Amniotic stem cell (primary cell): ENCODE measurements at places on chromosomes 11 and 22.

DNA sequence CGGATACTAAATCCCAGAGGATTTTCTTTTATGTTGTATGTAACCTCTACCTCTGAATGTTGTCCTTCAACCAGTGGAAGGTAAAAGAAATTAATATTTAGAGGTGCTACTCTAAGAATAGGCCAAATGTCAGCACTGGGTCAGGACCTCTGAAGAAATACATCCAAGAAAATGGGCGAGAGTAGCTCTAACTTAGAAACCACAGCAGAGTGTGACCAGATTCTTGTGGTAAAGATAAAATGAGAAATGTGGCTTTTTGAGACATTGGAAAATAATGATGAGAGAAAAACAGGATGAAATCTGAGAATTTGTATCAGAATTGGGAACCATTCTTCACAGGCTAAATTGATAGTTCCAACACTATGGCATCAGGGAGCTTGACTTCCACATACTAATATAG is 63.5 kb downstream of the CSTPP1 start:
- DNase-seq: no peak

GRCh38 chr11:27420217-27420616 is 52.4 kb downstream of the LGR4 start:
- no peak for DNase-seq

DNA sequence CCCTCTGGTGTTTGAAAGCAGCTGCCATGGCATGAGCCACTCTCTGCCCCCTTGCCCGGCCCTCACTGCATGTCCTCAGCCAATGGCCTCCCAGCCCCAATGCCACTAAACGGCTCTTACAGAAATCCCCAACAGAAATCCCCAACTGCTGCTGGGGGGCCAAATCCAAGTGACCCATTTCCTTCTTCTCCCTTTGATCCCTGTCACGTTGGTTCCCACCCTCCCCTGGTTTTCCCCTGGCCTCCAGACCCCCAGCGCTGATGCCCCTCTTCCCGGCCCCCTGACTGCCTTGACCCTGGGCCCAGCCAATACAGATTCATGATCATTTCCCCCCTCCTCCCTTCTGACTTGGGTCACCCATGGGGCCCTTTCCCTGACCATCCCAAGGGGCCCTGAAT is 30.9 kb downstream of the IGLL1 start:
- no peak for DNase-seq

DNA sequence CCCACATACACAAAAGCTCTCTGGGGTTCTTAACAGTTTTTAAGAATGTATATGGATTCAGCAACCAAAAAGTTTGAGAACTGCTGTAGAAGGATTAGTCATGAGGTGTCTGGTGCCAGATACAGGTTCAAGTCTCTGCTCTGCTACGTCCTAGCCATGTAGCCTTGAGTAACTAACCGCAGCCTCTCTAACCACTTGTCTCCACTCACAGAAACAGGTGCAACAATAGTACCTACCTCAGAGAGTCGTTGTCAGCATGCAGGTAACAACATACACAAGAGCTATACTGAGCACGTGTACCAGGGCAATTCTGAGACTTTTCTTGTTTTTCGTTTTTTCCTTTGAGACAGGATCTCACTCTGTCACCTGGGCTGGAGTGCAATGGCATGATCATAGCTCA is 26.9 kb downstream of the CBX7 start:
- DNase-seq: no peak

- no peak for DNase-seq
Measured at GRCh38 chr11:101940901-101941520, 24.7 kb upstream of the ANGPTL5 start.

DNA sequence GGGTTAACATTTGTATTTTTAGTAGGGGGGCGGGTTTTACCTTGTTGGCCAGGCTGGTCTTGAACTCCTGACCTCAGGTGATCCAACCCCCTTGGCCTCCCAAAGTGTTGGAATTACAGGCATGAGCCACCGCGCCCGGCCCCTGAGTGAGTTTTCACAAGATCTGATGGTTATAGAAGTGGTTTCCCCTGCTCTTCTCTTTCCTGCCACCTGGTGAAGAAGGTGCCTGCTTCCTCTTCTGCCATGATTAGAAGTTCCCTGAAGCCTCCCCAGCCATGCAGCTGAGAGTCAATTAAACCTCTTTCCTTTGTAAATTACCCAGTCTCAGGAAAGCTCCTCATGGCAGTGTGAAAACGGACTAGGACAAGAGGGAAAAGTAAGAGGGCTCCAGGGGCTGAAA is 259.1 kb upstream of the PLET1 start:
- no peak for DNase-seq

- no peak for DNase-seq
Measured at GRCh38 chr11:129592191-129592590, 216.5 kb downstream of the BARX2 start.

- no peak for DNase-seq
Measured at GRCh38 chr11:113642090-113642489, 64.0 kb downstream of the TMPRSS5 start.

DNA sequence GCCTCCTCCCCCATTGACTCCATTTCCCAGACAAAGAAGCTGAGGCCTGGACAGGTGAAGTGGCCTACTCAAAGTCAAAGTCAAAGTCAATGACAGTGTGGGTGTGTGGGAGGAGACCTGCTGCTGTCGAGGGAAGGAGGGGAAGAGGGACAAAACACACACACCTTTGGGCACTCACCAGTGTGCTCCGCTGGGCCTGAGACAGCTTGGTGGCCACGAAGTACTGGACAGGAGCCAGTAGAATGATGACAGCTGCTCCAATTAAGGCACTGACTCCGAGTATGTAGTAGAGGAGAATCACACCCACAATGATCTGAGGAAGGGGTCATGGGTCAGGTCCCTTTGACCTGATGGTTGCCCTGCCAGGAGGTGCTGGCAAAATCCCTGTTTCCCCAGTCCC is 33.6 kb downstream of the ABCC8 start:
- DNase-seq: no peak

DNA sequence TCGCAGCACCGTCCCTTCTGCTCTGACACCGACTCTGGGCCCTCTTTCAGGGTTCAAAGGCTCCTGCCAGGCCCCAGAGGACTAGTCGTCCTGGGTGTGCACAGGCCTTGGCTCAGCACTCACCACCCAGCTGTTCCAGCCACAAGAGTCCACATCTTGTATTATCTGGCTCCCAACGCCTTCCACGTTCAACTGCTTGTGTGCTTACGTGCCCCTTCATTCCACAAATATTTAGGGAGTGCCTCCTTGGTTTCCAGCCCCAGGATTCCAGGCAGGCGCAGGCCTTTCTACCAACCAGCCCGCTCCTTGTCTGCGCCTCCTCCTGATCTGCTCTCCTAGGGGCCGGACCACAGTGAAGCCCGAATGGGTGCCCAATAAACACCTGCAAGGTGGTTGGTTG is 70.9 kb downstream of the SCUBE1 start:
- DNase-seq: no peak

GRCh38 chr22:49411236-49411635 is 416.4 kb downstream of the BRD1 start:
- no peak for DNase-seq

- DNase-seq: no peak
Measured at GRCh38 chr11:112761911-112762706, 199.1 kb upstream of the NCAM1 start.

DNA sequence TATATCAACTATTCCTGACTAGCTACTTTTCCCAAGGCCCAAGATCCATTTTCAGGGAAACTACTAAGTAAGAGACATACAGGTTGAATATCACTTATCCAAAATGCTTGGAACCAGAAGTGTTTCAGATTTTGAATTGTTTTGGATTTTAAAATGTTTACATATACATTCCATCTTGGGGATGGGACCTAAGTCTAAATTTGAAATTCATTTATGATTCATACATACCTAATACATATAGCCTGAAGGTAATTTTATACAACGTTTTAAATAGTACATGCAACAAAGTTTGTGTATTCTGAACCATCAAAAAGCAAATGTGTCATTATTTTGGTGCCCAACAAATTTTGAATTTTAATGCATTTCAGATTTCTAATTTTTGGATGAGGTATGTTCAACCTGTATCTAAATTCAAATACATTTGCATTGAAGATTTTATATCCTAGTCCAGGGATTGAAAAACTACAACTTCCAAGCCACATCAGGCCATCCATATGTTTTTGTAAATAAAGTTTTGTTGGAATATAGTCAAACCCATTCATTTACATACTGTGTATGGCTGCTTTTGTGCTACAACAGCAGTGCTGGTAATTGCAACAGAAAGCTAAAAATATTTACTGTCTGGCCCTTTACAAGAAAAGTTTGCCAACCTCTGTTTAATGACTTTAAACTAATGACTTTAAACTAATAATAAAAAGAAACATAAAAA is 73.3 kb downstream of the CWF19L2 start:
- no peak for DNase-seq

DNA sequence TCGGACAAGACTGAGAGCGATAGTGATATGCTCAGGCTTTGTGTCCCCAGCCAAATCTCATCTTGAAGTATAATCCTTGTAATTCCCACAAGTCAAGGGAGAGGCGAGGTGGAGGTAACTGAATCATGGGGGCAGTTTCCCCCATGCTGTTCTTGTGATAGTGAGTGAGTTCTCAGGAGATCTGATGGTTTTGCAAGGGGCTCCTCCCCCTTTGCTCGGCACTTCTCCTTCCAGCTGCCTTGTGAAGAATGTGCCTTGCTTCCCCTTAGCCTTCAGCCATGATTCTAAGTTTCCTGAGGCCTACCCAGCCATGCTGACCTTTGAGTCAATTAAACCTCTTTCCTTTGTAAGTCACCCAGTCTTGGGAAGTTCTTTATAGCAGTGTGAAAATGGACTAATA is 7.5 kb upstream of the FOLR2 start:
- DNase-seq: no peak

DNA sequence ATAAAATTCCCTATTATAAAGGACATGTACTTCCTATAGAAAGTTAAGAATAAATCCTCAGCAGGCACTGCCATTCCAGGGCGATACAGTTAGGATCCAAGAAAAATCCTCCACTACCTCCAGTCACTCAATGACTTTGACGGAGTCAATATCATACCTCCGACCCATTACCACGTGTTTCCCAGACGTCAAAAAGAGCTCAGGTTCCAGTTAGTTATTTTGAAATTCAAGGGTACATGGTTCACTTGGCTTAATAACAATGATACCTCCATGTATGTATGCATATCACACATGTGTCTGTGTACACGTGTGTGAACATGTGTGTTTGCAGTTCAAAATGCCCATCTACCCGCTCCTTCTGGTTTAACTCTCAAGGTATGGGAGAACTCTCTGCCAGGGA is 189.2 kb downstream of the SHANK2 start:
- DNase-seq: no peak

- DNase-seq: no peak
Measured at GRCh38 chr11:124725719-124726105, 14.0 kb upstream of the NRGN start.

DNA sequence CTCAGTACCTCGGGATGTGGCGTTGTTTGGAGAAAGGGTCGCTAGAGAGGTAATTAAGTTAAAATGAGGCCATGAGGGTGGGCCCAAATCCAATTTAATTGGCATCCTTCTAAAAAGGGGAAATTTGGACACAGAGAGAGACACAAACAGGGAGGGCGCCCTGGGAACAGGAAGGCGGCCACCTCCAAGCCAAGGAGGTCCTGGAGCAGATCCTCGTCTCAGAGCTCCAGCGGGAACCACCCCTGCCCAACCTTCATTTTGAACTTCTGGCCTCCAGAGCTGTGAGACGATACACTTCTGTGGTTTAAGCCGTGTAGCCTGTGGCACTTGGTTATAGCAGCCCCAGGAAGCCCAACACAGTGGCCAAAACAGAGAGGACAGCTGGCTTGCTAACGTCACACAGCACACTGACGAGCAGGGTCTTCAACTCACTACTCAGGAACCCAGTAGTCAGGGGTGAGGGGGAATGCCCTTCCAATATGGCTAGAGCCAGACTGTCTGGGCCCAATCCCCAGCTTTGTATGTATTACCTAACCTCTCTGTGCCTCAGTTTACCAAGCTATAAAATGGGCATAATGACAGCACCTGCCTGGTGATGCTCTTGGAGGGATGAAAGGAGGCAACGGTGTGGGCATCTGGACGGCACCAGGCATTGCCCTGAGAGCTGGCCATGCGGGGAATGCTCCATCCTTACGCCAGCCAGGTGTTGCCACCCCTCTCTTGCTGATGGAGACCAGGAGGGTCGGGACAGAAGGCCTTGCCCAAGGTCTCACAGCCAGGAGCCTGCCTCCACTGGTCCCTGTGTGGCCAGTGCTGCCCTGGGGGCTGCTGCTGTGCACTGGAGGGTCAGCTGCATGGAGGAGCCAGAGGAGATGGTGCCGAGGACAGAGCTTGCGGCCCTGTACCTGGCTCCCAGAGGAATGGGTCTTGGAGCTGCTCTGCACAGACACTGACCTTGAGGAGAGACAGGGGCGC is 53.3 kb upstream of the LINC01488 start:
- DNase-seq: no peak

- no peak for DNase-seq
Measured at GRCh38 chr22:32996702-32997101, 61.5 kb downstream of the SYN3 start.

- DNase-seq: no peak
Measured at GRCh38 chr22:48952256-48953102, 875.2 kb downstream of the BRD1 start.

DNA sequence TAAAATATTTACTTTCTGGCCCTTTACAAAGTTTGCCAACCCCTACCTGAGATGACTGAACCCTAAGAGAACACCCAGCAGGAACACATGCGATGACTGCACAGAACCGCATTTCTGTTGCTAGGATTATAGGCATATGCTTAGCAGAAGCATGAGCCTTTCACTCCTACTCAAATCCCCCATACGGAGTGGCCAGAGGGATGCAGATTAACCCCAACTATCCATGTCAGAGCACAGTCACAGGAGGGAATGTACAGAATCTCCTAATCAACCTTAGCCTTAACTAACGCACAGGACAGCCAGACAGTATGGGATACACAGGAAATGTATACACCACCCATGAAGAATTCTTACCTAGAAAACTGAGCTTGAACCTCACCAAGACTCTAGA is 6.2 kb downstream of the HPS4 start:
- DNase-seq: no peak

DNA sequence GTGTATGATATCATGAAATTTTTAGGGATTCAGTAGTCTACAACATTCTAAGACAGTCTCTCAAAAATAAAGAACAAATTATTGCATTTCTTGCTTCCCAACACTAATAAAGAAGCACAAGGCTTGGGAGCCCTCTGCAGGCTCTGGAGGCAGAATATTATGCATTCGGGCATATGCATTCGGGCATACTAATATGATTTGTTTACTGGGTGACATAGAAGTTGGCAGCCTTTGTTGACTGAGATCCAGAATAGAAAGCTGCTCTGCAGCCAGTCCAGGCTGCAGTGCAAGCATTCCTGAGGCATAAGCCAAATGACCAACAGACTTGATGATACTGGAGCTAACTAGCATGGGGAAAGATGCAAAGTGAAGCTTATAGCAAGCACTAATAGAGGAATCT is 945.5 kb downstream of the OPCML start:
- DNase-seq: no peak
